ENCODE measurements at places on chromosomes 6 and 20.

DNA sequence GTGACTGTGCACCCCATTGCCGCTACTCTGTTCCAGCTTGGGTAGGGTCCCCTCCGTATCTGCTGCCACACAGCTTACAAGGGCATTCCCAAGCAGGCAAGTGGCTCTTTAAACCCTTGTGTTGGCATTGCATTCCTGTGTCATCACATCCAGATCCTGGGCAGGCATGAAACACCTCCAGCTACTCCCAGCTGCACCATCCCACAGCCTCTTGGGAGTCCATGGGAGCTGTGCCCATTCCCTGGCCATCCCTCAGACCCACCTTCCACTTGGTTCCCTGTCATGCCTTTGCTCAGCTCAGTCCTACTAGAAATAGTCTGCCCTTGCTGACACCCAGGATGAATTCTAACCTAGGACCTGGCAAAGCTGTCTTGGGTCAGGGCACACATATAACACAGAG, 87.7 kb downstream of the PSMG4 start:
- DNase-seq, result no peak

GRCh38 chr6:29964518-29964886, 22.2 kb downstream of the HLA-A start:
- no peak for DNase-seq

- DNase-seq, result no peak
These were observed 128.3 kb downstream of the CARMIL1 start for GRCh38 chr6:25407431-25407830.

- no peak for DNase-seq
These were observed 28.9 kb downstream of the VEGFA start for GRCh38 chr6:43798688-43799444.

GRCh38 chr6:111992851-111993250, 61.1 kb upstream of the CCN6 start:
- DNase-seq, result no peak
